ENCODE measurements at places on chromosomes 5 and 9.

- DNase-seq, result no peak
These were observed 22.4 kb upstream of the STRBP start for GRCh38 chr9:123290764-123291163.

DNA sequence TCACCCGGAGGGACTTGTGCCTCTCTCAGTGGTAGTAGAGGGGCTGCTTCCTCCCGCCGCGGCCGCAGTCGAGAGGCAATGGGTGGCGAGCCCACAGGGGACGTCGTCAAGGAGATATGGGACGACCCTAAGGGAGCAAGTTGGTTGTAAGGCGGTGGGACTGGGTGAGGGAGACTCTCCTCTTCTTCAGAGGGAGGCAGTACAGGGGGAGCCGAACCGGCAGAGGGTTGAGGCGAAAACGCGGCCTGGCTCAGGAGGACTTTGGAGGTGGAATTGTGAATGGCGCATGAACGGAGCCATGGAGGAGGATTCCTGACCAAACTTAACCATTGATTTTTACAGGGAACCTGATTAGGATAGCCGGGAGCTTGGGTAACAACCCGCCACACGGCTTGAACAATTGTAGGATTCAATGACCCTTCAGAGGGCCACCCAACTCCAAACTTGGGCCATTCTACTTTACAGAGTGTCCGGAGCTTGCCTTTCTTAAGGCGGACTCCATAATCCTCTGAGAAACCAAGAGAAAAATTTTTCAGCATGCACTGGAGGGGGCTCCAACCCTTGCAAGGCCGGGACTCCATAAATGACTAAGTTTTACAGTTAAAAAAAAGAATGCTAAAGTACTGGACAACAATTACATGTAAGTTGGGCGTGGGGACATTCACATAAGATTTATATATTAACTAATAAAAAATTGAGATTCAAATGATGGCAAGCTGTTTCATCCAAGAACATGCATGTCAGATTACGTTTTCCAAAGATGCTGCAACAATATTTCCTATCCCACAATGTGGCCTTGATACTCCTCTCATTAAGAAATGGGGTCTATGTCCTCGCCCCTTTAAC lies 19.4 kb upstream of the RHOBTB3 start:
- no peak for DNase-seq

DNA sequence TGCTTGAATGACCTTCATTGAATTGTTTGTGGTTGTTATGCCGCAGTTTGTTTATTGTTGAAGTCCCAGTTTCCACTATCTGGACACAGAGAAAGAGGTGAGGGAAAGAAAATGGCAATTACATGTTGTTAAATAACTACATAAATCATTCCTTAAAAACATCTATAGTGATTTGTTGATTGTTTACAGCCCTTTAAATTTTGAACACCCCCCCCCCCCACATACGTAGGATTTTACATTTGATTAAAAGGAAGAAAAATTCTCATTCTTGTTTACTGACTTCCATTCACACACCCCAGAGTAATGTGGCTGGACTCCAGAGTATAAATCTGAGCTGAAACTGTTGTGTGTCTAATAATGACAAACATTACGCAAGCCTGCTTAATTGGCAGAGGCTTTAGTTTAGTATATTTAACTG lies 87.1 kb upstream of the FAM174A start:
- DNase-seq, result no peak

DNA sequence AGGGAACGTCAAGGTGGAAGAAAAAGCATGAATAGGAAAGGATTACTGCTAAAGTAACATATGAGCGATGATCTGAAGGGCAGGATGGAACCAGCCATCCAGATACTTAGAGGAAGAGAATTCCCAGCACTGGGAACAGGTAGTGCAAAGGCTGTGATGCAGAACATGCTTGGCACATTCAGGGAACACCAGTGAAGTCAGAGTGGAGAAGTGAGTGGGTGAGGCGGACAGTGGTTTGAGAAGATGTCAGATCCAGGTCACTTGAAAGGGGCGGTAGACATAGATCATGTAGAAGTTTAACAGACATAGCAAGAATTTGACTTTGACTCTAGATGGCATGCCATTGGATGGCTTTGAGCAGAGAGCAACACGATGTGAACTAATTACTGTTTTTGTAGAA lies 374.2 kb downstream of the PDE4D start:
- DNase-seq, result no peak

DNA sequence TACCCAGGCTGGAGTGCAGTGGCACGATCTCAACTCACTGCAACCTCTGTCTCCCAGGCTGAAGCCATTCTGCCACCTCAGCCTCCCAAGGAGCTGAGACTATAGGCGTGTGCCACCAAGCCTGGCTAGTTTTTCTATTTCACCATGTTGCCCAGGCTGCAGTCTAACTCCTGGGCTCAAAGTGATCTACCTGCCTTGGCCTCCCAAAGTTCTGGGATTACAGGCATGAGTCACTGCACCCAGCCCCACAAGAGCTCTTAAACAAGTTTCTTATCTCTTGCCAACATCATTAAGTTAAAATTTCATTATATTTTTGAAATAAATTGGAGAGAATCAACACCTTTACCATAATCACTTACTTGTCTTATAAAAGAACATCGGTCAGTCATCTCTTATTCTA lies 280.3 kb downstream of the ARHGEF28 start:
- no peak for DNase-seq

GRCh38 chr9:108272349-108272899 lies 583.4 kb downstream of the ACTL7B start:
- no peak for DNase-seq

GRCh38 chr5:2021484-2022176 lies 138.9 kb upstream of the IRX4 start:
- no peak for DNase-seq

- no peak for DNase-seq
These were observed 11.3 kb downstream of the WWC1 start for GRCh38 chr5:168302785-168303184.

DNA sequence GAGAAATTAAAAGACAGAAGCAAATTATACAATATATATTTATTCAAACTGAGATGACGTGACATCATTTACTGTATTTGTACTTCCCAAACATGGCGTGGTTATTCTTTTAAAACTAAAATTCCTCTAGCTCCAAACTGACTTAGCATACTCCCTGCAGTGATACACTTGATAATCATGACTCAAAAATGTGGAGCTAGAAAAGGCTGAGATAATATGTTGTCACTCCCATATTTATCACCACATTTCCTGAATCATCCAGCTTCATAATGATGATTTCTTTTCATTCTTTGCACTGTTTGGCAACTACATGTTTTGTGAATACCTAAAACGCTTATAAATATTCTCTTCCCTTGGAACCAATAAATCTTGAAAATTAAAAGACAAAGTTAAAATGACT lies 341.0 kb downstream of the EBF1 start:
- peak; percentile 76 for DNase-seq

DNA sequence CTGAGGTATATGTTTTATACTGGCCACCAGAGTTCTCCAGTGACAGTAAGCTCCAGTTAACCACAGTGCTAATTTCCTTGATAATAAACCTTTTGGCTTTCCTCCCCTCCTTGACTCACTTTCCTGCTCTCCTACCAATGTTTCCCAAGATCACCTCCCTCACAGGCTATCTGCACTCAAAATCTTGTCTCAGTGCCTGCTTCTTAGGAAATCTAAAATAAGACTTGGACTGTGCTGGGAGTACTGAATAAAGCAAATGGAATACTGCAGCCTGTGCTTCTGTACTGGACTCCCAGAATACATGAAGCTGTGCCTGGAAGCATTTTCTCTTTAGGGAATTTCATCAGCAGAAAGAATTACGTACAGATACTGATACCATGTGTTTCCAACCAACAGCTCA lies 1.7 kb upstream of the DCP2 start:
- DNase-seq, result no peak

GRCh38 chr9:18114559-18115475 lies 359.1 kb upstream of the ADAMTSL1 start:
- peak; percentile 31 for DNase-seq

GRCh38 chr9:130785940-130786508 lies 49.0 kb upstream of the ABL1 start:
- no peak for DNase-seq

GRCh38 chr9:96320749-96321280 lies 18.8 kb upstream of the HSD17B3 start:
- DNase-seq, result no peak

All from fibroblast of skin of left biceps (primary cell).